ENCODE measurements at places on chromosomes 7 and 10.

- DNase-seq: no peak
Measured at GRCh38 chr7:25405736-25406135, 177.4 kb upstream of the NPVF start.

- no peak for DNase-seq
Measured at GRCh38 chr7:75967487-75967997, 26.9 kb downstream of the TMEM120A start.

DNA sequence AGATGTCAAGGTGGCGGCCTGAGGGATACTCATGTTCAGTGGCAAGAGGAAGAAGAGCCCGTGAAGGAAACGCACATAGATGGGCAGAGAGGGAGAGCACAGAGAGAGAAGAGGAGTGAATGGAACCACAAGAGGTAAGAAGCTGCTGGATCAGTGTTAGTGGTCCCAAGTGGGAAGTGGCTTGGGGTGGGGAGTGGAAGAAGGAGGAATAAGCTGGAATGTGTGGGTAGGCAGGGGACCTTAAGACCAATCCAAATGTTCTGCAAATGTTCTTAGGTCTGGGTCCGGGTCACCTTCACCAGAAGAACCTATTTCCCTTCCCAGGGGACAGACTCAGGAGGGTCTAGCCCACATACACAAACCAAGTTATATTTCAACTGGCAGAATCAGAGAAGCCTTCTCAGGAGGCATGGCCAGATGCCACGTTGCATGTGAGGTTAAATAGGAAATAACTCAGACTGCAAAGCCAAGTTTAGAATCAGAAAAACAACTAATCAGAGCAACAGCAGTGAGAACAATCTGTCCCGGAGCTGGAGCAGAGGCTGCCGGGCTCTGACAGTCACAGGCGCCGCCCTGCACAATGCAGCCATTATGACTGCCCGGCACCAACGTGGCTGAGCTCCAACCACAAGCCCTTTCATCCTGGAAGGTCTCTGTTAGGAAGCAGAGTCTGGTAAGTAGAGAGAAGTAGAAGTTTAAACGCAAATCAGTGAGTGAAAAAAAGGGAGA is 78.6 kb upstream of the ARMC3 start:
- no peak for DNase-seq

GRCh38 chr10:116810120-116810500 is 39.2 kb upstream of the ENO4 start:
- DNase-seq: no peak

DNA sequence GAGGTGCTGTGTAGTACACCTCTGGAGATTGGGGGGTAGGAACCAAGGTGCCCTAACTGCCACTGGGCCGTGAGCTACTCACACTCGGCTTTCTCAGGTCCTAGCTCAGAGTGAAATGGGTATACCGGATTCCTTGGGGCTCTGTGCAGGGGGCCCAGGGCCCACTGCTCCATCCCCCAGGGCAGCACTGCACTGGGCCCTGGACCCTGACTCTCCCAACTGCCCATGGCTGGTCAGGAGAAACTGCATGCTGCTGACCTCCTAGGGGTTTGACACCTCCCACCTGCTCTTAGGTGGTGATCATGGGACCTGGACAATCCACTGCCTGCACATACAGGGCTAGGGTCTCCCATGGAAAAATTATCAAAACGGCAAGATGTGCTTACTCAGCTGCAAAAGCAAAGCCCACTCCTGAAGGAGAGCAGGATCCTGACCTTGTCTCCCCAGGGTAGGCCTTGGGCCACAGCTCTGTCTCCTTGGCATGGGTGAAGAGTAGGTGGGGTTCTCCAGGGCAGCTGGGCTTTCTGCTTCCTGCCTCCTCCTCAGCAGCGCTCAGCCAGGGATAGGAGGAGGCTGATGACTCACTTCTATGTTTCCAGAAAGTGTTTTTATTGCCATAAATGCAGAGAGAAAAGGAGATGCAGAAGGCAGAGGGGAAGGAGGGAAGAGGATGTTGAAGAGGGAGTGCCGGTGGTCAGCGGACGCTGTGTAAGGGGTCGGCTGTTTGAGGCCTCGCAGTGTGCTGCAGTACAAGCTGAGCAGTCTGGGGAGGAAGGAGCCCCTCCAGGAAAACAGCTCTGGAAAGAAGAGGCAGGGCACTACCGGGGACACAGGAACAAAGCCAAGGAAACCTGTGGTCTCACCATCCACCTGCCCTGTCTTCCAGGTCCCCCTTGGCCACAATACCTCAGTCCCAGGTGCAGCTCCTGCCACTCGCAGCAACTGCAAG is 107.8 kb downstream of the ARHGAP22 start:
- DNase-seq: no peak

DNA sequence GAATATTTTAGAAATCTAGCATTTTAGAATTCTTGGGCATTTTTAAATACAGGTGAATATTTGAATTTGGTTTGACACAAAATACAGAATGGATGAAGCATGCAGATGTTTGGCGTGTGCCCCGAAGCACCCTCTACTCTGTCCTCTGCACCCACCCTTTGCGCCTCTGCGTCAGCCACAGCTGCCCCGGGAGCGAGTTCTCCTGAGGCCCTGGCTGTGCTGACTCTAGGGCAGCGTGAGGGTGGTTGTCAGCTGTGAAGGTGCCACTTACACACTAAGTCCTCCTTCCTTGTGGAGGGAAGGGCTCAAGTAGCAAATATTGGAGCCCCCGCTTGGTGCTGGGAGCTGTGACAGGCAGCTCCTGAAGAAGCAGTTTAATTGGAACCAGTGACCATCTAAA is 48.4 kb downstream of the DAGLB start:
- DNase-seq: no peak

DNA sequence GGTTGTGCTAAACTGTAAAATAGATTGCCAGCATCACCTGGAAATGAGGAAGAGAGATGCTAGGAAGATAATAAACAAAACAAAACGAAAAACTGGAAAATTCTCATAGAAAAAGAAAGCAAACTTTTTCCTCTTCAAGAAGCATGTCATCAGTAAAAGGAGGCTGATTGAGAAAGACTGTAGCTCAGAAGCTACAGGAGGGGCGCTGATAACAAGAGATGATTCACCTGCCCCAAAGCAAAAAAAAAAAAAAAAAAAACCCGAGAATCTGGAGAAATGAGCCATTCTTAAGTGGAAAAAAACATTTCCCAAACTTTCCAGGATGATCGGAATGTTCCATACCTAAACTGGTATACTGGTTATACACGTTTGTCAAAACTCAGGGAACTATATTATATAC is 130.5 kb upstream of the C1QL3 start:
- no peak for DNase-seq

DNA sequence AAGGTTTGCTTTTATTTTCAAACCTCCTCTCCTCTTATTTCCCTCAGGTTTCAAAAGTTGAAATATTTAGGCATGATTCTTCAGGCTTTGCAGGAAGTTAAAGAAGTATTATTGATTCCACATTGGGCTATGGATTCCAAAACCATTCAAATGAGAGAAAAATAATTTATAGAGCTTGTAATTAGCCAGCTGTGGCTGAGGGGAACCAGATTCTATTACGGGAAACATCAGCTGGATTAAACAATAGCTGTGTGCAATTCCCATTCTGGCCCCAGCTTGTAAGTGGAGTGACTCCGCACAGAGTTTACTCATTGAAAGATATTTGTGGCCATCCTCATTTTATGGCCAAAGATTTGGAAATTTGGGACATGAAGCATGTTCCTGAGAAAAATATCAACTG is 77.0 kb upstream of the PHYHIPL start:
- no peak for DNase-seq

DNA sequence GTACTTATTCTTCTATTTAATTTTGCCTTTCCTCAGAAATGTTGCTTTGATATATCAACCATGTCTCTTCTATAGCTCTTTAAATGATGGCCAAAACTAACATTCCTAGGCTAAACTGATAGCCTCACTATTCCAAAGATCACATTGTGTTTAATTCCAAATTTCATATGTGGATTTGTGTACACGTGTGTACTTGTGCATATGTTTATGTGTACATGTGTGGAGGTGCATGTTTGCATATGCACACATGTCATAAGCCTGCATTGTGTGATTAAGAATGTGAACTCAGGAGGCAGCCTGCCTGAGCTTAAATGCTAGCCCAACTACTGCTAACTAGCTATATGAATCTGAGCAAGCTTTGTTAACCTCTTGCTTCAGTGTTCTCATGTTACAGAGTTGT is 426.5 kb downstream of the GFRA1 start:
- DNase-seq: no peak

- DNase-seq: no peak
Measured at GRCh38 chr10:16952610-16953009, 135.4 kb upstream of the RSU1 start.

GRCh38 chr10:117782276-117782675 is 239.7 kb downstream of the EMX2 start:
- no peak for DNase-seq

DNA sequence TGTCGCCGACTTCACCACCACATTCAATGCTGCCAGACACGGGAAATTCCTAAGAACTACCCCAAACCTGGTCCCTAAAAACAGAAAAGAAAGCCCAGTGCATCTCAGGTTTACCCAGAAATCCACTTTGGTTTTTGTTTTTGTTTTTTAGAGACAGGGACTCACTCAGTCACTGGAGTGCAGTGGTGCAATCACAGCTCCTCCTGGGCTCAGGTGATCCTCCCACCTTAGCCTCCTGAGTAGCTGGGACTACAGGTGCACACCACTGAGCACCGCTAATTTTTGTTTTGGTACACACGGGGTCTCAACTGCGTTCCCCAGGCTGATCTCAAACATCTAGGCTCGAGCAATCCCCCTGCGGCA is 22.8 kb downstream of the MAD1L1 start:
- DNase-seq: no peak

DNA sequence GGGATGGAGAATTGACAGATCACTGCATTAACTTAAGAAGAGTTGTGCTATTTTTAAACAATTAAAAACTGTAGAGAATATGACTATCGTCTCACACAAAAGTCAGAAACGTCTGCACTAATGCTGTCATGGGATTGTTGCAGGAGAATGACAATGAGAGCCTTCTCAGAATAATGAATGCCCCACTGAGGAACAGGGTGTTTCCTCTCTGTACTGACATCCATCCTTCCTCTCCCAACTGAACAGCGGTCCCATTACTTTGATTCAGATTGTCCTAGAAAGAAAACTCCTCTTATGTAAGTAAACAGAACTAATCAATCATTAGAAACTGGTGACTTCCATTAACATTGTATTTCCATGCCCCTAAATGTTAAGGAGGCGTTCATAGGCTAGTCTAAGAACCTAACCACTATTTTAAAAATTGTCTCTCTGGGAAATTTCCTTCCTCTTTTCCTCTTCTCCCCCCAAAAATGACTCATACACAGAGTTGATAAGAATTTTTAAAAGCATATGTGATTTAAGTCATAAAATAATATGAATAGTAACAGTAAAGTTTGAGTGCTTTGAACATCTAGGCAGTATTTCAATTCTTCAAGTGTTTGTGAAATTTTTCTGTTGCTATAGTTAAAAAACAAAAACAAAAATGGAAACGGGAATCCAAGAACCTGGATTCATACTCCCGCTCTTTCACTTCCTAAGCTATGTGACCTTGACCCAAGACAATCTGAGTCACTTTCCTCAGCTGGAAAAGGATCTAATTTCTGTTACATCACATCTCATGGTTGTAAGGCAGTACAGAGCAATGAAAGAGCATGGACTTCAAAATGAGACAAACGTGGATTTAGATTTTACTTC is 12.7 kb upstream of the MACC1 start:
- DNase-seq: no peak

DNA sequence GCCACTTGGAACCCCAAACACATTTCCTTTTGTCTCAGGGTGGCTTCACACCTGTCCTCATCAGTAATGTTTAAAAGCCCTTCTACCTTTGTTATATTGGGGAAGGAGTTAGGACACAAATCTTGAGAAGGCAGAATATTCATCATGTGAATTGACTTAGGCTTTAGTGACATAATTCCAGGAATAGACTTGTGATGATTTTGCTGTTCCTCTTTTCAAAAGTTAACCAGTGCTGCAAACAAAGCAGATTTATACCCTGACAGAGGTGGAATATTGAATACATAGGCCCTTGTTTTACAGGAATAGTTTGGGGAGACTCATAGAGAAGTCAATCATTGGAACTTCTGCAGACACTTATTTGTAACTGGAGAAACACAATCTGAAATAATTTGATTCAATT is 27.0 kb downstream of the ZNF786 start:
- no peak for DNase-seq

DNA sequence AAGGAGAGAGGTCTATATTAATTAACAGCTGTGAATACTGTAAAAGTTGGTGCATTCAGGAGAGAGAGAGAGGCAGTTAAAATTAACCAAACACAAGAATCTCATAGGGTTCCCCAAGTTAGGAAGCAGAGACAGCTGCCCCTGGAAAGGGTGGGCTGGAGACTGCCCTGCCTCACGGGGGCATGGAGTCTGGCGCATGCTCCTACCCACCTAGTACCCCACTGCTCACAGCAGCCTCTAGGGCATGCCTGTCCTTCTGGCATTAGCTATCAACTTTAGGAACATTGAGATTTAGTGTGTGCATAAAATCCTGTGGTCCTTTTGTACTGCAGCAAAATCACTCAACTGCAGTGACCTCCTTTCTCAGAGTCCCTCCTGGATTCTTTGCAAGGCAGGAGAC is 710.1 kb downstream of the SORCS3 start:
- DNase-seq: no peak

- DNase-seq: no peak
Measured at GRCh38 chr7:34991938-34992840, 45.1 kb downstream of the DPY19L1 start.

- DNase-seq: no peak
Measured at GRCh38 chr7:7582596-7582995, 15.9 kb downstream of the MIOS start.

DNA sequence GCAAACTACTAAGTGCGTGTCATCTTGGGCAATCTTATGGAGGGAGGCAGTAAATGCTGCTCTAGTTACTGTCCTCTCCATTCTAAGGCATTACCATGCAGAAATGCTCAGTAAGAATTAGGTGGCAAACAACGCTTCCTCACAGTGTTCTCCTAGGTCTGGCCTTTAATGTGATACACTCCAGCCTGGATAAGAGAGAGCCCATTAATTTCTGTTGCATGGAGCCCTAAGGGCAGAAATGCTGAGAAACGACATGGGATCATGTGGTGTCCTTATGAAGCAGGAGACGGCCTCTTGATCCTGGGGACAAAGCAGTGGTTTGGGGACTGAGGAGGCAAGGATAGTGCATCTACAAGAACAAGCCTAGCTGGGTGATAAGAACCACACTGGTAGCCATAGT is 44.0 kb downstream of the SLC25A13 start:
- DNase-seq: no peak

- DNase-seq: no peak
Measured at GRCh38 chr7:107891636-107892366, 818 bp downstream of the DLD start.

GRCh38 chr10:30051220-30051619 is 8.2 kb downstream of the JCAD start:
- DNase-seq: no peak

Measured in stimulated activated CD4-positive, alpha-beta T cell treated with anti-CD3 and anti-CD28 coated beads, Interleukin-1b, Interleukin-23, amount 100 ng/mL, for 1 hour (primary cell).